ENCODE measurements at places on chromosomes 3 and 15. TPM values are rescaled to one million over a fixed set of nuclear protein-coding genes. Genes with fewer than 3 reads are reported as not detected.
A peak's percentile ranks its signal among the peaks of the same experiment; 100 is the strongest.

The CGNL1 gene
- total RNA-seq = not detected

The DAZL gene
- total RNA-seq = not detected

The KLF15 gene
- not detected for total RNA-seq

The ADGRG7 gene
- not detected for total RNA-seq

The CLDN1 gene
- total RNA-seq = 0.95 TPM

The EIF3J gene
- 67.6 TPM for total RNA-seq

The CYP8B1 gene
- total RNA-seq = not detected

The C3orf85 gene
- total RNA-seq = not detected

The MNS1 gene
- 0.20 TPM for total RNA-seq

The PIERCE2 gene
- total RNA-seq = not detected

The CCDC80 gene
- not detected for total RNA-seq

The STRA6 gene
- not detected for total RNA-seq

The ACAN gene
- total RNA-seq = not detected

DNA sequence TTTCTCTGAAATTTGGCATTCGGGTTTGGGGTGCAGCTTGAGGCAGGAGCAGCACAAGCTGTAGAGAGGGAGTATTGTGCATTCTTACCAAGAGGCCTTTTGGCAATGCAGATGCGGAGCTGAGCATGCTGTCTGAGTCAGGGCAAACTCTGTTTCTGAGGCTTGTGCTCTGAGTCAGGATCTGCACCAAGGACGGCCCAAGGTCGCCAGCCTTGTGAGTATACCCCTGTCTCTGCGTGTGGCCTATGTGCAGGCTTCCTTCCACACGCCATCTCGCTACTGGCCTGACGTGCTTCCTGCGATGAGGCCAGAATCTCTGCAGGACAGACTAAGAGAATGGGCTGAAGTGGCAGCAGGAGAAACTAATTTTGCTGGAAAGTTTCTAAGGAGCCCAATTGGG, 83.8 kb upstream of the ROPN1 start:
- H3K36me3 ChIP-seq = no peaks in the 10 kb centered on the region
- no peak overlapping the region for H3K27ac ChIP-seq
- no peaks in the 10 kb centered on the region for H3K27me3 ChIP-seq
- no peak for DNase-seq

DNA sequence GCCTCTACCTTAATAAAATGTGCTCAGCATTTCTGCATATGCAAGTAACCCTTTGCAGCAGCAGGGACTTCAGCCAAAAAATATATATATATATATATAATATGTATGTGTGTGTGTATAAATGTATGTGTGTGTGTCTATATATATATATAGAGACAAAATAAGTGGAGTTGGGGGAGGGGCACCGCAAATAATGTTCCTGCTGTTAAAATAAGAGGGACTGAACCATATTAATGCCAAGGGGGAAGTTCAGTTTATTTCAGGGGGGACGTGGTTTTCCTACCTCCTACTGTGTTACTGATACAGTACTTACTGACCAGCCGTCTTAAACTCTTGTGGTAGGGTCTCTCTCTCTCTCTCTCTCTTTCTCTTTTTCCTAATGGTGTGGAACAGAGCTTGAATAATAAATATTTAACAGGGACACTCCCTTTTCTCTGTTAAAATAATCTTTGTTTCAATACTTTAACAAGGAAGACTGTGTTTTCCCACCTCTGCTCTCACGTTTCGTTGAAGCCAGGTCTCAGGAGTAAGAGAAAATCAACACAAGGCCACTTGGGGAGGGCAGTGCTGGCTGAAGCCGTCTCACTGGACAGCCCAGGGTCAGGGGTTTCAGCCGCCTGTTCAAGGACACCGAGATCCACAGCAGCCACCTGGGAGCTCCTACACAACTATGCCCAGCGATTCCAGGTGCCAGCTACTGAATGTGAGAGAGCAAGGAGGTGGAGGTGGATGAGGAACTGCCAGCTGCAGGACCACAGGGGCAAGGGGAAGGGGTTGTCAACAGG, 42.8 kb upstream of the ADAMTSL3 start:
- no peak for DNase-seq
- no peak overlapping the region for H3K27ac ChIP-seq
- H3K4me3 ChIP-seq = no peak overlapping the region
- no peaks in the 10 kb centered on the region for H3K36me3 ChIP-seq

GRCh38 chr3:51585197-51585596, 46.7 kb downstream of the RAD54L2 start:
- H3K36me3 ChIP-seq = peaks cover 25% of the 10 kb centered on the region
- H3K4me3 ChIP-seq = no peak overlapping the region
- no peak overlapping the region for H3K27ac ChIP-seq
- H3K4me1 ChIP-seq = peaks cover 3% of the 10 kb centered on the region

GRCh38 chr3:27728195-27729087, 6.3 kb upstream of the EOMES start:
- peaks cover 44% of the 10 kb centered on the region for H3K4me1 ChIP-seq
- no peak overlapping the region for H3K27ac ChIP-seq
- peak overlapping the region; percentile 17 for H3K4me3 ChIP-seq
- H3K36me3 ChIP-seq = no peaks in the 10 kb centered on the region
- peaks cover 84% of the 10 kb centered on the region for H3K27me3 ChIP-seq

DNA sequence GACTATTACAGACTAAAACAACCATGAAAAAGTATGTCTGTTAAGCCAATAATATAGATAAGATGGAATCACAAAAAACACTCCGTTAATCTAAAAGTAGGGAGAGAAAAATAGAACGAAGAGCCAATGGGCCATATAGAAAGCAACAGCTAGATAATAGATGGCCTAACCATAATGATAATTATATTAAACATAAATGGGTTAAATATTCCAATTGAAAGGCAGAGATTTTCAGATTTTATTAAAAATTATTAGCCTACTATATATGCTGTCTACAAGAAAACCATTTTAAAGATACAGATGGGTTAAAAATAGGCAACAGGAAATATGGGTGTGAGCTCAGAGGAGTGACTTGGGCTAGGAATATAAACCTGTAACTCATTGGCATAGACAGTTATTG, 76.3 kb downstream of the ATP8B4 start:
- no peaks in the 10 kb centered on the region for H3K27me3 ChIP-seq
- no peak for DNase-seq
- no peaks in the 10 kb centered on the region for H3K4me1 ChIP-seq
- no peak overlapping the region for H3K27ac ChIP-seq
- no peak overlapping the region for H3K4me3 ChIP-seq

DNA sequence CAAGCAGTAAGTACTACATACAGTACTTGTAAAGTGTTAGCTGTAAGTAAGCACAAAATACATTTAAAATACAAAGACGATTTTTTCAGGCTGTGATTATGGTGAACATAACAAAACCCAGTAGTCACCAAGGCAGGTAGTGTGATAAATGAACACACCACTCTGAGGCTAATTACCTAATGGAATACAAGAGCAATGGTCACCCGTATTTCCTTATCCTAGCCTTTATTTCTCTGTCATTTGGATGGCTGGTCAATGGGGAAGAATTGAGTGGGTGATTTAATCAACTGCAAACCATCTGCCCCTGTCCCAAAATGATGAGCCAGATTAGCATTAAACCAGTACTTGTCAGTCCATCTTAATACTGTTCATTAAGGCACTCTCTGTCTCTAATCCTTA, 89.2 kb upstream of the CGNL1 start:
- no peak for DNase-seq
- no peak overlapping the region for H3K27ac ChIP-seq
- no peaks in the 10 kb centered on the region for H3K4me1 ChIP-seq

- H3K4me1 ChIP-seq = no peaks in the 10 kb centered on the region
- no peak overlapping the region for H3K4me3 ChIP-seq
- DNase-seq = no peak
- no peak overlapping the region for H3K27ac ChIP-seq
- peaks cover 52% of the 10 kb centered on the region for H3K36me3 ChIP-seq
Observed at GRCh38 chr15:56094171-56094570, 100.8 kb upstream of the NEDD4 start.

DNA sequence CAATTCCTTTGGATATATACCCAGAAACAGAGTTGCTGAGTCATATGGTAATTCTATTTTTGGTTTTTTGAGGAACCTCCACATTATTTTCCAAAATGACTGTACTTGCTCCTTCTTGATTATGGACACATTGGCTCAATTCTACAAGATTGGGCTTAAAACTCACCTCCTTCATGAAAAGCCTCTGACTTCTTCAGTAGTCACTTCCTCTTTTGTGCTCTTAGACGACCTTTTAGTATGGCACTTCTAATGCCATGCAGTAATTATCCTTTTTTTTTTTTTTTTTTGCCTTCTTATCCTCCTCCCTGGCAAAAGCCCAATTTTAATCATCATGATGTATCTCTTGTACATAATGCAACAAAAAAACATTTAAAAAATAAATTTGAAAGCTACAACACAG, 33.0 kb upstream of the ABHD17C start:
- H3K4me1 ChIP-seq = no peaks in the 10 kb centered on the region
- no peak overlapping the region for H3K4me3 ChIP-seq
- peaks cover 10% of the 10 kb centered on the region for H3K27me3 ChIP-seq
- H3K36me3 ChIP-seq = no peaks in the 10 kb centered on the region
- H3K27ac ChIP-seq = no peak overlapping the region
- DNase-seq = no peak

GRCh38 chr3:9949115-9949514, 3.1 kb downstream of the PRRT3 start:
- peaks cover 13% of the 10 kb centered on the region for H3K36me3 ChIP-seq
- no peak overlapping the region for H3K4me3 ChIP-seq
- no peak for DNase-seq
- no peak overlapping the region for H3K27ac ChIP-seq

GRCh38 chr3:143283432-143284128, 164.0 kb downstream of the CHST2 start:
- H3K27ac ChIP-seq = no peak overlapping the region
- no peaks in the 10 kb centered on the region for H3K4me1 ChIP-seq
- H3K36me3 ChIP-seq = no peaks in the 10 kb centered on the region
- no peaks in the 10 kb centered on the region for H3K27me3 ChIP-seq
- H3K4me3 ChIP-seq = no peak overlapping the region

DNA sequence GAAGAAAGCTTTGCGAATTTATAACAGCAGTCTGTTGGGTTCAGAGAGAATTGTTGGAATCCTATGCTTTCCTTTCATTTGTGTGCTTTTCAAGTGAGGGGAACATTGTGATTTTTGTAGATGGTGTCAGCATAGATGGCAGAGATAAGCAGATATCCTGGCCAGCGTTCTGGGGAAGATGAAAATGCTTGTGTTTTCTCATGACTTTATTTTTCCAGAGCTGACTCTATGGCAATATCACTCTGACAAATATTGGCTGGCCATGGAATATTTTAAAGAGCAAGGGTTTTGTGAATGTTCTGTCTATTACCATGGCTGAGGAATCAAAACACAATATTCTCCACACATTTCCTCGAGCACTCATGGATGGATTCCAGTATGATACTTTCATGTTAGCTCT, 108.8 kb downstream of the MITF start:
- no peaks in the 10 kb centered on the region for H3K4me1 ChIP-seq
- H3K4me3 ChIP-seq = no peak overlapping the region
- no peaks in the 10 kb centered on the region for H3K36me3 ChIP-seq
- no peak overlapping the region for H3K27ac ChIP-seq

GRCh38 chr3:98048586-98048985, 13.5 kb upstream of the GABRR3 start:
- H3K4me3 ChIP-seq = no peak overlapping the region
- H3K27ac ChIP-seq = no peak overlapping the region
- H3K36me3 ChIP-seq = no peaks in the 10 kb centered on the region
- no peak for DNase-seq

DNA sequence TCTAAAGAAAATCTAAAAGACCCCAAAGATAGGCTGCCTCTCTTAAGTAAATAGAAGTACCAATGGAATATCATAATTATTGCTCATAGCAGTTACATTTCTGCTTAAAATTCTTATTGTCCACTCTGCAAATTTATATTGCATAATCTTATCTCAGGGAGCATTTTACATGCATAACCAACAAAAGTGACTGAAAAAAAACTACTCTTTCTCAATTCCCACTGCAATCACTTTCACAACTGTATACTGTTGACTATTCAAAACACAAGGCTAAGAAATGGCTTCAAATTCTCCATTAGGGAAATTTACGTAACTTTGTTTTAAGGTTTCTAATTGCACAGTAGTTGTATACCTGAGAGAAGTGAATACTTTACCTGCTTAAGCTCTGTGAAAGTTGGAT, 56.3 kb downstream of the HMG20A start:
- H3K27ac ChIP-seq = no peak overlapping the region
- no peak for DNase-seq
- no peaks in the 10 kb centered on the region for H3K4me1 ChIP-seq
- peaks cover 64% of the 10 kb centered on the region for H3K36me3 ChIP-seq
- H3K4me3 ChIP-seq = no peak overlapping the region

GRCh38 chr15:84604826-84605553, 4.2 kb downstream of the ZSCAN2 start:
- H3K36me3 ChIP-seq = peaks cover 14% of the 10 kb centered on the region
- no peak overlapping the region for H3K27ac ChIP-seq
- H3K4me3 ChIP-seq = peak overlapping the region; percentile 8
- no peaks in the 10 kb centered on the region for H3K27me3 ChIP-seq
- peaks cover 41% of the 10 kb centered on the region for H3K4me1 ChIP-seq

- H3K4me1 ChIP-seq = no peaks in the 10 kb centered on the region
- no peak overlapping the region for H3K4me3 ChIP-seq
- H3K27me3 ChIP-seq = no peaks in the 10 kb centered on the region
- H3K36me3 ChIP-seq = no peaks in the 10 kb centered on the region
- no peak for DNase-seq
Observed at GRCh38 chr3:101261506-101261905, 58.9 kb downstream of the IMPG2 start.

GRCh38 chr15:65020419-65020818, 9.0 kb downstream of the MTFMT start:
- no peaks in the 10 kb centered on the region for H3K27me3 ChIP-seq
- no peak for DNase-seq
- H3K4me3 ChIP-seq = no peak overlapping the region
- H3K4me1 ChIP-seq = no peaks in the 10 kb centered on the region
- H3K27ac ChIP-seq = no peak overlapping the region
- peaks cover 51% of the 10 kb centered on the region for H3K36me3 ChIP-seq

- no peaks in the 10 kb centered on the region for H3K36me3 ChIP-seq
- no peak for DNase-seq
- H3K4me1 ChIP-seq = peaks cover 2% of the 10 kb centered on the region
- no peak overlapping the region for H3K4me3 ChIP-seq
- H3K27me3 ChIP-seq = peaks cover 13% of the 10 kb centered on the region
Observed at GRCh38 chr3:127486321-127486944, 104.1 kb downstream of the TPRA1 start.
